ELR (cell line): ENCODE measurements at places on chromosomes 7 and 10.

DNA sequence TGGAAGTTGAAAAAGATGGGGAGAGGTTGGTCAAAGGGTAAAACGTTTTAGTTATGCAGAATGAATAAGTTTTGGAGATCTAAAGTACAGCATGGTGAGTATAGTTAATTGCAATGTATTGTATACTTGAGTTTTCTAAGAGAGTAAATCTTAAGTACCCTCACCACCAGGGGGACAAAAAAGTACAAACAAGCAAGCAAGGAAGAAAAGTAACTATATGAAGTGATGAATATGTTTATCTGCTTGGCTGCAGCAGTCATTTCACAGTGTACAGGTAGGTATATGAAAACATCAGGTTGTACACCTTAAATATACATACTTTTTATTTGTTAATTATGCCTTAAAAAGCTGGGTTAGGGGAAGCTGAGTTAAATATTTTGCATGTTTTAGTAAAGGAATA, 157.3 kb downstream of the PCLO start:
- DNase-seq = peak; percentile 47

DNA sequence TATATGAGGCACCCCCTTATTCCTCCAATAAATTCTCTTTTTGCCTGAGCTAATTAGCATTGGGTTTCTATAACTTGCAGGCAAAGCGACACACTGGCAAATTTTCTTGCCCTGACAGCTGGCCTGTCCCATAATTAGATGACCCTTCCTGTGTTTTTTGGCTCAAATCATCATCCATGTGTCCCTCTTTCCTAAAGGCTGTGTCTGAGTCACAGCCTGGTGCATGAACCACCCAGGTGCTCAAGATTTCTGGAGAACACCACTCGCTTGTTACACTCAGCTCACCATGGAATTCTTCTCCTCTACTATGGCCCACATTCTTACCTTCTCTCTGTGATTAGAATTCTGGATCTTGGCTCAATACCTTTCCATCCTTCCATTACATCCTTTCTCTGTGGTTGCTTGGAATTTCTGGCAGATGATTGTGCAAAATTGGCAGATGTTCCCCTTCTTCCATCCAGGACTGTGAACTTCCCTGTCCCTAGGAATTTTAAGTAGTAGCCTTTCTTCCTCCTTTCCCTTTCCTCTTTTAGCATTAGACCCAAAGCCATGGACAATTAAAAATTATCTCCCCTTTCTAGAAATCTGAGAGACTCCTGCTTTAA, 116.0 kb upstream of the ANKRD1 start:
- no peak for DNase-seq

- no peak for DNase-seq
These were observed 237.9 kb downstream of the EMX2 start for GRCh38 chr10:117780411-117780810.

DNA sequence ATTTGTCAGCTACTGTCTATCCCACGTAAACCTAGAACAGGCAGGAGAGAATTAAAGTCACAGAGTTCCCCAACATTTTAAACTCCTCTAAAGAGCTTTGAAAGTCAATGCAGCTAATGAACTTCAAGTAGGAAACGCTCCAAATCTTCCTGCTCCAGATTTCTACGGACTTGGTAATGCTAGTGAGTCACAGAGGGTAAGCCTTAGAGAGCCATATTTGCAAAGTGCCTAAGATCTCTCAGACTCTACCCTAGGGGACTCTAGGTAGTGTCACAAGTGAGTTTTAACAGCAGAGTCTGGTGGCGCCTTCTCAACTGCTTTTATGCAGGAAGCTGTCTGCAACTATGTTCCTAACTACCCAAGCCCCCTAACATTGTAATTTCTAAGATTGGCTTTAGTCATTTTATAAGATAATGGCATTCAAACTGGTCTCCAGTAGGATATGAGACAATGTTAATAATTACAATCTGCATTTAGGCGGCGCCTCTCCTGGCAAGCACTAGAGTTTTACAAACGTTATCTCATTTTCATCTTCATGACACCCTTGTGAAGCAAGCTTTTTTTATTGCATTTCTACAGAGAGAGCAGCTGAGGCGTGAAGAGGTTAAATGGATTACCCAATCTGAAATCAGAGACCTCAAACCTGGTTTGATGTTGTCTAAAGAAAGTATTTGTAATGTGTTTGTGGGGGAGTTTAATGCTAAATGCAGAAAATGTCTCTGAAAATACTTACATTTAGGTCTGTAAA, 22.0 kb upstream of the FZD1 start:
- peak; percentile 70 for DNase-seq
